ENCODE measurements at places on chromosomes 6 and 20.

GRCh38 chr6:132333639-132334520 is 67.4 kb downstream of the MOXD1 start:
- peak; percentile 93 for DNase-seq

DNA sequence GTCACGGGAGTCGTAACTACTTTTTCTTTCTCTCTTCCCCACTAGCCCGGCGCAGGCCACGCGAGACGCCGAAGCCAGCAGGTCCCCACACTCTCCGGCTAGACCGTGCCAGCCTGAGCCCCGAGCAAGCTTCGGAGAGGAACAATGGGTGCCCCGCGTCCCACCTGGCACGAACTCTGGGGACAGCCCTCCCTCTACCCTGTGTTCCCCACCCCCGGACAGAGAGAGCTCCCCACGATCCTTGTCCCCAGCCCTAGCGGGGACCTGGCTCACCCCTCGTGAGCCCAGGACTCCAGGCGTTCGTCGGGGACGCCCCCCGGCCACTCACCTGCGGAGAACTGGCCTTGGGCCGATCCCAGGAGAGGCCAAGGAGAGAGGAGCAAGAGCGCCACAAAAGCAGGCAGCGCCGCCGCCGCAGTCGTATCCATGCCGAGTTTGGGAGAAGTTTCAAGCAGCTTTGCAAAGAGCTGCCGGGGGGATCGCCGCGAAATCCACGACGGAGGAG is 416 bp downstream of the PTPRK start:
- DNase-seq = no peak

- peak; percentile 98 for DNase-seq
Observed at GRCh38 chr6:125956506-125957390, at the start of gene HINT3. HINT3 (plus strand) TSS chr6:125956770; CDS start chr6:125956978, 208 bp downstream.

GRCh38 chr6:131262060-131262459 is 126.8 kb downstream of the AKAP7 start:
- DNase-seq = no peak

GRCh38 chr6:98463038-98464000 is 371.1 kb upstream of the POU3F2 start:
- DNase-seq = no peak

GRCh38 chr6:113350461-113350860 is 506.7 kb upstream of the MARCKS start:
- peak; percentile 40 for DNase-seq

DNA sequence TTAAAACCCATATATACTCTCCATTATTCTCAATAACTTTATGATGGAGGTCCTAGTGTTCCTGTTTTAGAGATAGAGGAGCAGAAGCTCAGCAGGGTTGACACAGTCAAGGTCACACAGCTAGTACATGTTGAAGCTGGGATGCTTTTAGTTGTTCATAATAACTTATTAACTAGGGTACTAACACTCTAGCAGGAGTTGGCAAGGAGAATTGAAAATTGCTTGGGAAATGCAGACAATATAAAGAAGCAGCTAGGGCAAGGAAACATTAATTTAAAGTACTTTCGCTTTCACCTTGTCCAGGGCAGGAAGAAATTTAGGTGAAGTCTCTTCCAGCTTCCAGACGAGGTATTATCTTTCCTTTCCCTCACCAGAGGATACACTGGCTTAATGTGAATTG is 133.7 kb downstream of the RCAN2 start:
- no peak for DNase-seq

- DNase-seq = no peak
Observed at GRCh38 chr6:36339146-36339545, 2.5 kb upstream of the BNIP5 start.

DNA sequence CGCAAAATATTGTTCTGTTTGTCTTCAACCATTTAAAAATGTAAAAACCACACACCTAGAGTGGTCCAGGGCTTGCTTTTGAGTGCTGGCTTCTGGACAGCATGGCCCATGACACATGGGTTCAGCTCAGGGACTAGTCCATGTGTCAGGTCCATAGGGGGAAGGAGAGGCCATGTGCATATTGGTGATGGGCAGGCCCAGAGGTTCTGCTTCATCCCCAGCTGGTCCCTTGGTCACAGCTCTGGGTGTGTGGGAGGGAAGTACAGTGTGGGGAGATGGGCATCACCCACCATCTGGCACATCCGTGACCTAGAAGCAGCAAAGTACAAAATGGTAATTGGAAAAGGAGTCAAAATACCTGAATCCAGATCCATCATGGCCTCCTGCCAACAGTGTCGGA is 50.7 kb downstream of the STK35 start:
- no peak for DNase-seq

GRCh38 chr20:32338665-32339064 is 19.5 kb upstream of the ASXL1 start:
- DNase-seq = no peak

DNA sequence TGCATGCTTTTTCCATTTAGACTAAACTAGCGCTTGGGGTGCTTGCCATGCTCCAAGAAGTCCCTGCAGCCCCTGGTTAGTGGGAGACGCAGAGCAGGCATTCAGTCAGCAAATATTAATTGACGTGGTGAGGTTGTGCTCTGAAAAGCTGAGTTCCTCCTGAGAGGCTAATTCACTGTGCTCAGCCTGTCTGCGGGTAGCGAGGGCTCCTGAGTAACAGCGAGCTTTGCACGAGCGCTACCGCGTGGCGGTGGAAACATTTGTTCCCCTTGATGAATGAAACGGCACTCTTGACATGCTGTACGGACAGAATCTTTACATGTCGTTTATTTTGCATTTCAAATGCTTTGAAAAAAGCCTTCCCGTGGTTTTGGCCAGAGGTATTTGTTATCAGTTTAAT is 170.6 kb upstream of the AGPAT4 start:
- DNase-seq = peak; percentile 24

DNA sequence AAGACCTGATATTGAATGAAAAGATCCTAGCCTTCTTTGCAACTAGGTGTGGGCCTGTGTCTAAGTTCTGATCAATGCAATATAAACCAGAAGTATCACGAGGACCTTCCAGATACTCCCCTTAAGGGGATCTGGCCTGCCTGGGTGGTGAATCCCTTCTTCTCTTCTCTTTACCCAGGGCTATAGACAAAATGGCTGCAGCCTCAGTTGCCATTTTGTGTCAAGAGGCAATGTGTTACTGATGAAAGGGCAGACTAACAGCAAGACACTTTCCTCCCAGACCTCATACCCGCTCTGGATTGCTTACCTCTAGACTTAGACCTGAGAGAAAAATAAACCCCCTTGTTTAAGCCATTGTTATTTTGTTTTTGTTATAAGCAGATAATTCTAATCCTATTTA is 84.5 kb upstream of the CHD6 start:
- no peak for DNase-seq

GRCh38 chr20:24422091-24422760 is 47.2 kb upstream of the SYNDIG1 start:
- DNase-seq = no peak

- DNase-seq = no peak
Observed at GRCh38 chr6:66725670-66726069, 1018.6 kb upstream of the EYS start.

- DNase-seq = no peak
Observed at GRCh38 chr6:106237286-106237685, 88.3 kb downstream of the ATG5 start.

DNA sequence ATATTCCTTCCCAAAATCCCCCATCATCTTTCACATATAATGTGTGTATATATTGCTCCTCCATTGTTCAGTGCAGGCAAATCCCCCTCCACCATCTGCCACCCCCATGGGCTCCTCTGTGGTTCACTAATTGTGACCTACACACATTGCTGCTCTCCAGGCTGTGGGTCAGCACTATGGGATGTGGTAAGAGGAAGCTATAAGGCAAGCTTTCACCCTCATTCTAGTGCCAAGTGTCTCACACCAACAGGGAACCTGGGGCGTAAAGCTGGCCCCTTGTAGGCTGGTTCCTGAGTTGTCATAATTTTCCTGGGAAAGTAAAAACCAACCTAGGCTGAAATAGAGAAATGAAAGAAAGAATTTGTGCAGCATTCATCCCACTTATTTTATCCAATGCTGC is 16.8 kb downstream of the FKBP1A start:
- DNase-seq = no peak

DNA sequence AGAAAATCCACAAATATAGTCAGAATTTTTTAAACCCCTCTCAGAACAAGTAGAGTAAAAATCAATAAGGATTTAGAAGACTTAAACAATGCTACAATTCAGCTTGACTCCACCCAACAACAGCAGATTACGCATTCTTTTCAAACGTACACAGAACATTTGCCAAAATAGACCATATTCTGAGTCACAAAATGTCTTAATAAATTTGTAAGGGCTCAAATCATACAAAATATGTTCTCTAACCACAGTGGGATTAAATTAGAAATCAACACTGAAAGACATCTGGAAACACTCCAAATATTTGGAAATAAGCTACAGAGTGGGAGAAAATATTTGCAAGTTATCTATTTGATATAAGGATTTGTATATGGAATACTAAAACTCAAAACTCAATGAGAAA is 164.2 kb upstream of the AKAP12 start:
- DNase-seq = peak; percentile 37

GRCh38 chr20:46269372-46269771 is 38.9 kb downstream of the CDH22 start:
- DNase-seq = no peak

GRCh38 chr6:113632220-113632864 is 224.8 kb upstream of the MARCKS start:
- peak; percentile 88 for DNase-seq

DNA sequence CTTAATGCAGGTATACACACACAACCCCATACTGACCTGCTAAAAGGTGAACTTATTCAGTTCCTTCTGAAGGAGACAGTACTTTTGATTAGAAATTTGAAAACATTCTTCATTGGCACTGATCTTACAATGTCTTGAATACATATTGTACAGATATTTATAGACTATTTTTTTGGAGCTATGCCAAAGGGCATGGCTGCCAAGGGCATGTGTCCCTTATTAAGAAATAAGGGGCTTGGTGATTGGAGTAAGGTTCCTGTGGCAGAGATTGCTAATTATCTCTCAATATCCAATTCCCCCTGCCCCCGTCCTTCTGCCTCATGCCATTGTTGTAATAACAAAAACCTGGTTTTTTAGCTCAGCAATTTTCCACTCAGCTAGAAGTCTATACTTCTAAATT is 355.9 kb downstream of the FARS2 start:
- DNase-seq = no peak

- DNase-seq = peak; percentile 87
Observed at GRCh38 chr20:1825507-1825906, 69.7 kb upstream of the SIRPA start.

DNA sequence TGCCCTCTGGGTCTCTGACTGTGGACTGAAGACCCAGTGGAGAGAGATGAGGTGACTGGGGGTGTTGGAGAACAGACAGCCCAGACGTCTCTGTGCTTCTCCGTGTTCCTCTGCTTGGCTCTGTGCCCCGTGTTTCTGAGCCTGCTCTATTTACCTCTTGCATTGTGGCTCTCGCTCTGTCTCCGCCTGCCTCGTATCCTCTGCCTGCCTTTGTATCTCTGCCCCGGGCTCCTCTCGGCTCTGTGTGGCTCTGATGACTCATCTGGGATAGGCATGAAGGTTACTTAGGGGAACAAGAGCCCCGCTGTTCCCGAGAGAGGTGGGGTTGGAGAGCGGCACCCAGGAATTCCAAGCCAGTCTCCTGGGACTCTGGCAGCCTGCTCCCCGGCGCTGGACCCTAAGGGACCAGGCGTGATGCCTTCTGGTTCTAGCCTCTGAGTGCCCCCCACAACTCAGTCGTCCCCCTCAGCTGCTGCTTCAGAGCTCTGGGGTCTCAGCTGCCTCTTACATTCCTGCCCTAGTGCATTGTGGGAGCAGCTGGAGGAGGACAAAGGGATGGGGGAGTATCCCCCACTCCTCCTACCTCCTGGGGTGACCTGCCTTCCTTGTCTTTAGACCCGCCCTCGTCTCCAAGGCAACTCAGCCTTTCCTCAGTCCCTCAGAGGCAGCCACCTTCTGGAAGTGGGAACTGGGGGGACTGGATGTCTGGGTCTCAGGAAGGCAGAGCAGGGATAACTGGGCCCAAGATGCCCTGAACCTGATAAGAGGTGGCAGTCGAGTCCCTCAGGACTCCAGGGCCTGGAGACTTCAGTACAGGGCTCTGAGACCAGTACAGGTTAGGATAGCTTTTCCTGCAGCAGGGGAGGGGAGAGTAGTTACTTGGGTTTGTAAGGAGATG is 1.9 kb downstream of the DDR1 start:
- DNase-seq = peak; percentile 79

DNA sequence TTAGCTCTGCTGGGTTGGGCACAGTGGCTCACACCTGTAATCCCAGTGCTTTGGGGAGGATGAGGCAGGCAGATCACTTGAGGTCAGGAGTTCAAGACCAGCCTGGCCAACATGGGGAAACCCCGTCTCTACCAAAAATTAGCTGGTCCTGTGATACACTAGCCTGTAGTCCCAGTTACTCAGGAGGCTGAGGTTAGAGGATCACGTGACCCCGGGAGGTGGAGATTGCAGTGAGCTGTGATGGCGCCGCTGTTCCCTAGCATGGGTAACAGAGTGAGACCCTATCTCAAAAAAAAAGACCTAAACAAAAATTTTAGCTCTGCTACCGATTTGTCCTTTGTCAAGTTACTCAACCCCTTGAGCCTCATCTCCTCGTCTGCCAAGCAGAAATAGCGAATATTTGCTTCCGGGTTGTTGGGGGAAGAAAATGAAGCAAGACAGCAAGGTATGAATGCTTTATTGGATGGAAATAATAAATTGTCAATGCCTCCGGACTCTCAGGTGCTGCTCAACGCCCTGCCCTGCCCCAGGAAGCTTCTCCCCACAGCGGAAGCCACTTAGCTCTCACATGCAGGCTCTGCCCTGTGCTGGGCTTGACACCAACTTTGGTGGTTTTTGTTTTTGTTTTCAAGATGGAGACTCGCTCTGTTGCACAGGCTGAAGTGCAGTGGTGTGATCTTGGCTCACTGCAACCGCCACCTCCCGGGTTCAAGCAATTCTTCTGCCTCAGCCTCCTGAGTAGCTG is 24.9 kb upstream of the ITCH start:
- DNase-seq = no peak

DNA sequence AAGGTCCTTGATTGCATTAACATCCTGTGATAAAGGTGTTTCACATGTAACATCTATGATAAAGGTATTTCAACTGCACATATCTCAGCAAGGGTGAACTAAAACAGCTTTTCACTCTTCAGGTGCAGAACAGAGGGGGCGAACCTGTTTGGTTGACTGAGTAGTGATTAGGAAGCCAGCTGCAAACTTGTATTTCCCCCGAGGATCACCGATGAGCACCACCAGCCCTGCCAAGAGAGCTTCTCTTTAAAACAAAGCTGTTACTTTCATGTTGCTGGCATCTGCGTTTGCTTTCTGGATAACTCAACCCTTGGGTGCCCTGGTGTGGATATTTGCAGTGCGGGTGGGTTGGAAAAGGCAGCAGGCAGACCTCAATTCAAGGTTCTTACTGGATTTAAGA is 39.6 kb downstream of the JAG1 start:
- DNase-seq = no peak

DNA sequence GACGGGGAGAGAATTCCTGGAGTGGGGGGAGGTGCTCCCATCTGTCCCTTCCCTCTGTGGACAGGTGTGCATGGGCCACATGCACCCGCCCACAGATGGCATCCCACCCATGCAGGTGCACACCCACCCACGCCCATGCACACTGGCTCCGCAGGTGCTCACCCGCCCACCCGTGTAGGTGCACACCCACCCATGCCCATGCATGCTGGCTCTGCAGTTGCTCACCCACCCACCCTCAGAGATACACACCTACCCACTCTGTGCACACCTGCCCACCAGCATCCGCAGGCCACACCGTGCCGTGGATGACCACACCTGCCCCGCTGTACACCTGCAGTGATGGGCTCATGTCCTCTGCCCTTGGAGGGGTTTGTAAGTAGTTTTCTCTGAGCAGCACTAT is 132.0 kb downstream of the PHACTR3 start:
- DNase-seq = no peak
